ENCODE measurements at places on chromosomes 12 and 14.

GRCh38 chr14:94322648-94323570 lies at the start of gene SERPINA6:
Gene SERPINA6, minus strand, starts transcription at chr14:94323336. Its CDS starts 8,688 bp downstream, at chr14:94314648.
- H3K36me3 ChIP-seq, result no peaks in the 10 kb centered on the region
- H3K4me1 ChIP-seq, result no peaks in the 10 kb centered on the region
- ATAC-seq, result peak; percentile 39
- no peaks in the 10 kb centered on the region for H3K27me3 ChIP-seq
- H3K4me3 ChIP-seq, result no peak within 1 kb of the TSS

- H3K4me1 ChIP-seq, result no peaks in the 10 kb centered on the region
- no peak overlapping the region for H3K27ac ChIP-seq
- no peaks in the 10 kb centered on the region for H3K36me3 ChIP-seq
Observed at GRCh38 chr14:96754162-96754844, 42.9 kb upstream of the VRK1 start.

DNA sequence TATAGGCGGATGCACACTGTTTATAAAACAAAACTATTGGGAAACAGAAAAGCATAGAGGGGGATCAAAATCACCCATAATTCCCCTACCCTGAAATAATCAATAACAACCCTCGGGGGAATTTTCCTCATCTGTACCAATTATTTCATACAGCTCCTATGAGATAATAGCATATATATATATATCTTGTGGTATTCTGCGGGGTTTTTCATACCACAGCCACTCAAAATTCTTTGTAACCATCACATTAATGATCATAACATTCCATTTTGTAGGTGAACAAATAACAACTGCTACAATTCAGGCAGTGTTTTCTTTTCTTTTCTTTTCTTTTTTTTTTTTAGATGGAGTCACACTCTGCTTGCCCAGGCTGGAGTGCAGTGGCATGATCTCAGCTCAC lies 35.3 kb downstream of the P2RX7 start:
- H3K36me3 ChIP-seq, result peaks cover 11% of the 10 kb centered on the region
- ATAC-seq, result no peak
- no peaks in the 10 kb centered on the region for H3K4me1 ChIP-seq
- no peak overlapping the region for H3K27ac ChIP-seq
- H3K4me3 ChIP-seq, result no peak overlapping the region

DNA sequence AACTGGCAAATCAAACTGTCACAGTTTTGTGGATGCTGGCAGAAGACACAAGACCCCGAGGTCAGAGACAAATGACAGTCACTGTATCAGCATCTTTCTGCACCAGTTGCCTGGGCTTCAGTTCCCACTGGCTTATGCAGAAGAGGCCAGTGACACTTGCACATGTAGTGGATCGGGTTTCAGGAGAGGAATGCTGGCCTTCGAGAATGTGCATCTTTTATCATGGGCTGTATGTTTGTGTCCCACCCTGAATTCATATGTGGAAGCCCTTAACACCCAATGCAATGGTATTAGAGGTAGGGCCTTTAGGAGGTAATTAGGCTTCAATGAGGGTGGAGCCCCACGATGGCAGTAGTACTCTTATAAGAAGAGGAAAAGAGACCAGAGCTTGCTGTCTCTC lies 150.9 kb downstream of the SLC15A4 start:
- no peak overlapping the region for H3K4me3 ChIP-seq
- H3K27ac ChIP-seq, result no peak overlapping the region
- no peaks in the 10 kb centered on the region for H3K36me3 ChIP-seq
- no peaks in the 10 kb centered on the region for H3K4me1 ChIP-seq
- ATAC-seq, result no peak
- peaks cover 9% of the 10 kb centered on the region for H3K27me3 ChIP-seq

- H3K4me1 ChIP-seq, result peaks cover 62% of the 10 kb centered on the region
- ATAC-seq, result no peak
- H3K27me3 ChIP-seq, result peaks cover 47% of the 10 kb centered on the region
- H3K27ac ChIP-seq, result no peak overlapping the region
- no peak overlapping the region for H3K4me3 ChIP-seq
Observed at GRCh38 chr14:103107455-103107854, 12.9 kb downstream of the EXOC3L4 start.

DNA sequence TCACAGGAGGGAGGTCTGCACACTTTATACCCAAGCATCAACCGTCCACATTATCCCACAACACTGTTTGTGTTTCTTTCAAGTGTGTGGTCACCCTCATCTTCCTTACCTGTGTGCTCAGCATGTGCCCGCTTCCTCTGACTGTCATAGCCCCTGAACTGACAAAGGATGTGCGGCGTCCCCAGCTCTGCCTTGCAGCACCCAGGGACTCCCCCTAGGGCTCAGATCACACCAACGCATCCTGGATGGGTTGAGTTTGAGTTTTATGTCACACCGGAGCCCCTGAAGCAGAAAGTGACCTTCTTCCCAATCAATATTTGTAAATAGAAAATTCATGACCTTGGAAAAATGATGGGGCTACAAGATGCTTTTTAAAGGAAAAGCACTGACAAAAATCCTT lies 770.7 kb upstream of the TMEM132C start:
- H3K4me1 ChIP-seq, result no peaks in the 10 kb centered on the region
- H3K27me3 ChIP-seq, result no peaks in the 10 kb centered on the region
- no peak for ATAC-seq
- H3K4me3 ChIP-seq, result no peak overlapping the region
- H3K36me3 ChIP-seq, result no peaks in the 10 kb centered on the region

GRCh38 chr12:123948796-123949769 lies 23.5 kb downstream of the CCDC92 start:
- H3K4me3 ChIP-seq, result no peak overlapping the region
- no peak overlapping the region for H3K27ac ChIP-seq
- H3K4me1 ChIP-seq, result no peaks in the 10 kb centered on the region
- peaks cover 17% of the 10 kb centered on the region for H3K36me3 ChIP-seq
- no peaks in the 10 kb centered on the region for H3K27me3 ChIP-seq

GRCh38 chr12:125131958-125132357 lies 66.7 kb downstream of the AACS start:
- no peak for ATAC-seq
- no peak overlapping the region for H3K27ac ChIP-seq
- peaks cover 49% of the 10 kb centered on the region for H3K36me3 ChIP-seq
- H3K27me3 ChIP-seq, result no peaks in the 10 kb centered on the region
- no peak overlapping the region for H3K4me3 ChIP-seq
- H3K4me1 ChIP-seq, result no peaks in the 10 kb centered on the region

- peaks cover 4% of the 10 kb centered on the region for H3K4me1 ChIP-seq
- H3K36me3 ChIP-seq, result no peaks in the 10 kb centered on the region
- H3K27me3 ChIP-seq, result no peaks in the 10 kb centered on the region
- peak; percentile 50 for ATAC-seq
- no peak overlapping the region for H3K4me3 ChIP-seq
- no peak overlapping the region for H3K27ac ChIP-seq
Observed at GRCh38 chr12:68559246-68559645, 51.5 kb upstream of the RAP1B start.

DNA sequence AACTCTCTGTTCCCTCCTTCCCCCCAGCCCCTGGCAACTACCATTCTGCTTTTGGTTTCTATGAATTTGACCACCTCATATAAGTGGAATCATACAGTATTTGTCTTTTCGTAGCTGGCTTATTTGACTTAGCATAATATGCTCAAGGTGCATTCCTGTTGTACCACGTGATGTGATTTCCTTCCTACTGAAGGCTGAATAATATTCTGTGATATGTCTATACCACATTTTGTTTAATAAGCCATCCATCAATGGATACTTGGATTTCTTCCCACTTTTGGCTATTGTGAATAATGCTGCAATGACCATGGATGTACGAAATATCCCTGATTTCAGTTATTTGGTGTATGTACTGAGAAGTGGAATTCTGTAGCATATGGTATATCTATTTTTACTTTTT lies 16.3 kb downstream of the NDUFA9 start:
- peaks cover 9% of the 10 kb centered on the region for H3K4me1 ChIP-seq
- H3K4me3 ChIP-seq, result no peak overlapping the region
- peaks cover 39% of the 10 kb centered on the region for H3K36me3 ChIP-seq
- no peaks in the 10 kb centered on the region for H3K27me3 ChIP-seq
- H3K27ac ChIP-seq, result no peak overlapping the region

DNA sequence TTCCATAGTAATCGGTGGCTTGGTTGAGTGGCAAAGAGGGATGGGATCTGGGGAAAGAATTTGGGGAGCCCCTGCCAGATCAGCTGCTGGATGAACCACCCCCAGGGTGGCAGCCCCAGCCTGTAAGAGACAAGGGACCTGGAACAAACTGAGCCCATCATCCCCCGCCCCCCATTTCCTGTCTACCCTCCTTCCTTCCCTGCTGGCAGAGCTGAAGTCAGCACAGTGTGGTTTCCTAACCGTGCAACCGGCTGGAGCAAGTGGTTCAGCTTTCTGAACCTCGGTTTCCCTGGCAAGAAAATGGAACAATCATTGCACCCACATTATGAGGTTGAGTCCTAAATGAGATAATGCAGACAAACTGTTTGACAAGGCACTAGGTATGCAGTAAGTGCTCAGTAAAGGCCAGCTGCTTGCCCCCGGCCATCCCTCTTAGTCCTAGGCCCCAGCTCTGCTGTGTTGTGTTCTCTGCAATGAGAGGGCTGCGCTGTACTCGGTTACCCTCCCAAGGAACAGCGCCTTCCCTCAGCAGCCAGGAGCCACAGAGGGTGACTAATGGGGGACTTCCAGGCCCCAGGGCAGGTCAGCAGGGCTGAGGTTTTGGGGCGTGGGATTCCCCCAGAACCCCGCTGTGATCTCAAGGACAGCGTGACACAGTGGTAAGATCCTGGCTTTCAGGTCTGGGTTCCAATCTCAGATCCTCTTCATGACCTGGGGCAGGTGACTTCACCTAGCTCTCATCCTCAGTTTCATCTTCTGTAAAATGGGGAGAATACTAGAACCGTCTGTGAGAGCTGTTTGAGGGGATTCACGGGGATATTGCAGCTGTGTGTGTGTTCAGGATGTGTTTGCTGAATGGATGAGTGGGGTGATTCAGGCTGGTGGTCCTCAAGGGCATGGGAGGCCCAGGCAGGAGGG lies 16.5 kb downstream of the SELPLG start:
- H3K4me3 ChIP-seq, result peak overlapping the region; percentile 10
- peaks cover 7% of the 10 kb centered on the region for H3K36me3 ChIP-seq
- peak overlapping the region; percentile 91 for H3K27ac ChIP-seq
- ATAC-seq, result peak; percentile 96
- H3K4me1 ChIP-seq, result peaks cover 81% of the 10 kb centered on the region
- no peaks in the 10 kb centered on the region for H3K27me3 ChIP-seq

DNA sequence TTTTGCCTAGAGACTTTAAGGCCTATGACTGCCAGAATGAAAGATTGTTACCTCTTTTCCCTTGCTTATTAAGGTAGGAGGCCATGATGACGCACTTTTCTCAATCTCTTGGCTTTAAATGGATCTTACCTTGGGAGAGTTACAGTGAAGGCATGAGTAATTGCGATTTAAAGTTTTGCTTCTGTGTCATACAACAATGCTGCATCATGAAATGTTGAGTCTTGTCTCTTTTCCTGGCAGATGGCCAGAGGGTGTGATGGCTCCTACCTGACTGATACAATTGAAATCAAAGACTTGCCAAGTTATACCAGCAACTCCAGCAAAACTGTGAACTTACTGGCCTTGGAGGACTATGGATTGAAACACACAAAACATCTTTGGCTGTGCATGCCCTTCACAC lies 17.2 kb upstream of the LRRK2 start:
- no peaks in the 10 kb centered on the region for H3K36me3 ChIP-seq
- no peak overlapping the region for H3K4me3 ChIP-seq
- H3K27me3 ChIP-seq, result no peaks in the 10 kb centered on the region
- H3K4me1 ChIP-seq, result peaks cover 35% of the 10 kb centered on the region

GRCh38 chr14:93906341-93907329 lies 20.5 kb upstream of the FAM181A start:
- peak; percentile 53 for ATAC-seq
- no peaks in the 10 kb centered on the region for H3K36me3 ChIP-seq
- H3K27me3 ChIP-seq, result peaks cover 62% of the 10 kb centered on the region
- H3K27ac ChIP-seq, result no peak overlapping the region
- no peaks in the 10 kb centered on the region for H3K4me1 ChIP-seq

GRCh38 chr14:56195704-56196103 lies 77.5 kb downstream of the PELI2 start:
- H3K27ac ChIP-seq, result peak overlapping the region; percentile 23
- H3K36me3 ChIP-seq, result no peaks in the 10 kb centered on the region
- H3K4me1 ChIP-seq, result peaks cover 17% of the 10 kb centered on the region
- H3K4me3 ChIP-seq, result peak overlapping the region; percentile 30

GRCh38 chr12:48678551-48679185 lies 3.4 kb downstream of the KANSL2 start:
- H3K4me1 ChIP-seq, result peaks cover 43% of the 10 kb centered on the region
- H3K27me3 ChIP-seq, result no peaks in the 10 kb centered on the region
- ATAC-seq, result no peak
- peaks cover 22% of the 10 kb centered on the region for H3K36me3 ChIP-seq
- H3K4me3 ChIP-seq, result peak overlapping the region; percentile 64

DNA sequence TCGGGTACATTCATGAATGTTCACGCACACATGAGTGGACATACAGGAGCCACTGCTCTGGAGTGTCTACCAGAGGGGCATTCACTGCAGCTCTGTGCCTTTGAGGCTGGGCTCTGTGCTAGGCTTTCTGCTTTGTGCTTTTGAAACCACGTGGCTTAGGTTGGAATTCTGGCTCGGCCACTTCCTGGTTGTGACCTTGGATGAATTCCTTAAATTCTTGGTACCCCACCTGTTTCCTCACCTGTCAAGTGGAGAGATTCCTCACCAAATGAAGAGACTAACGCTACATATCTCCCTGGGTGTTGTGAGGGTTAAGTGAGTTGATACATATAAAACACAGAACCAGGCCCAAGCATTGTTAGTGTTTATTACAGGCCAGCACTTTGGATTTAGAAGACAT lies 842.8 kb downstream of the VRK1 start:
- H3K4me1 ChIP-seq, result peaks cover 3% of the 10 kb centered on the region
- H3K36me3 ChIP-seq, result no peaks in the 10 kb centered on the region
- H3K4me3 ChIP-seq, result no peak overlapping the region

DNA sequence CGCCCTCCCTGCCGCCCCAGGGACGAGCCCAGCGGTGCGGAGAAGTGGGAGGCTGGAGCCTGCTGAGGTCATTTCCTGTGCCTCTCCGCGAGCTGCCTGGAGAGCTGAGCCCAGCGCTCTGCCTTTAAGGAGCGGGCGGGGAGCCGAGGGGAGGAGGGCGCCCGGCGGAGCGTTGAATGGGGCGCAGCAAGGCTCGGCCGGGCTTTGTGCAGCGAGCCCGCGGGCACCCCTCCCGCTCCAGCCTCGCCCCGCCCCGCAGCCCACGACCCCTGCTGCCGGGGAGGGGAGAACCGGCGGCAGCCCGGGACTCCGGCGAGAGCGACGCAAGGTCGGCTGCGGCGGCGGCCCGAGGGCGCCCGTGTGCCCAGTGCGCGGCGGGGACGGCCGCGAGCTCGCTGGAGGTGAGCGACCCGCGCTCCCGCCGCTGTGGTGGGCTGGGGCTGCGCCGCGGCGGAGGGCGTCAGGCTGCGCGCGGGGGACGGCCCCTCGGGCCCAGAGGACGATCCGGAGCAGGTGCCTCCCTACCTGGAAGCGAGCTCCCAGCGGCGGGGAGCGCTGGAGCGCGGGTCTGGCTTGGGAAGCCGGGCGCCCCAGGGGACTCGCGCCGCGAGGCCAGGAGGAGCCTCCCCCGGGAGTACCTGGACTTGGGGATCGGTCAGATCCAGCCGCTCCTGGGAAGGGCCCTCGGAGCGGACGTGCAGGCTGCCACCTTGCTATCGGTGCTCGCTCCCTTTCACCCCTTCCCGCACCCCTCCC lies at the start of gene PLEKHH1:
Gene PLEKHH1, plus strand, starts transcription at position 293 of the 756 bp plus-strand sequence. CDS start 8,578 bp downstream, outside the sequence.
- peak; percentile 78 for ATAC-seq
- H3K4me1 ChIP-seq, result peaks cover 5% of the 10 kb centered on the region
- no peaks in the 10 kb centered on the region for H3K36me3 ChIP-seq
- no peak within 1 kb of the TSS for H3K27ac ChIP-seq
- peaks cover 22% of the 10 kb centered on the region for H3K27me3 ChIP-seq
- peak within 1 kb of the TSS; percentile 68 for H3K4me3 ChIP-seq
